ENCODE measurements at places on chromosomes 11 and 22.

- DNase-seq = no peak
These were observed 1529.2 kb upstream of the TENM4 start for GRCh38 chr11:80970037-80970436.

GRCh38 chr11:280706-281485 lies 2.7 kb downstream of the NLRP6 start:
- DNase-seq = no peak

DNA sequence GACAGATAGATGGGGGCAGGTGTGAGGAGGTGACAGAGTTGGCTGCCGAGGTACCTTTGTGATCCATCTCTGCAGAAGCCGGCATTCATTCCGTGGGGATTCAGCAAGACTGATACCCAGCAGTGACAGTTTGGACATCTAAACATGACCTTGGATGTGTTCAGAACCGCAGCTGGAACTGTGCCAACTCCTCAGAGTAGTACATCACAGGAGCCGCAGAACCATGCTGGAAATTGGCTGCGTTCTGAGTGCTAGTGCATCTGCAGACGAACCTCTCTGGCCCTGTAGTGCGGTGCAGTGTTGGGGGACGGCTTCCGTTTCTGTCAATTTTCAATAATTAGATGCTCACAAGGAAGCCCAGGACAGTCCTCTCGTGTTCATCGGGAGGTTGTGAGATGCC lies 772.1 kb downstream of the NTM start:
- no peak for DNase-seq

- no peak for DNase-seq
These were observed 32.5 kb downstream of the ADORA2A start for GRCh38 chr22:24459911-24460310.
